ENCODE measurements at places on chromosomes 12 and 14. TPM values are rescaled to one million over a fixed set of nuclear protein-coding genes. Genes with fewer than 3 reads are reported as not detected.

The DNAI7 gene
- polyA plus RNA-seq: 0.14 TPM

The OR4Q2 gene
- not detected for polyA plus RNA-seq

The RNFT2 gene
- 0.22 TPM for polyA plus RNA-seq

The KRT85 gene
- not detected for polyA plus RNA-seq

The RIN3 gene
- polyA plus RNA-seq: 11.1 TPM

The ANO2 gene
- 0.03 TPM for polyA plus RNA-seq

The OTUB2 gene
- 0.64 TPM for polyA plus RNA-seq

The ARID4A gene
- polyA plus RNA-seq: 3.8 TPM

The SRRM4 gene
- not detected for polyA plus RNA-seq

The CCDC85C gene
- 23.9 TPM for polyA plus RNA-seq

The TMPRSS12 gene
- not detected for polyA plus RNA-seq

DNA sequence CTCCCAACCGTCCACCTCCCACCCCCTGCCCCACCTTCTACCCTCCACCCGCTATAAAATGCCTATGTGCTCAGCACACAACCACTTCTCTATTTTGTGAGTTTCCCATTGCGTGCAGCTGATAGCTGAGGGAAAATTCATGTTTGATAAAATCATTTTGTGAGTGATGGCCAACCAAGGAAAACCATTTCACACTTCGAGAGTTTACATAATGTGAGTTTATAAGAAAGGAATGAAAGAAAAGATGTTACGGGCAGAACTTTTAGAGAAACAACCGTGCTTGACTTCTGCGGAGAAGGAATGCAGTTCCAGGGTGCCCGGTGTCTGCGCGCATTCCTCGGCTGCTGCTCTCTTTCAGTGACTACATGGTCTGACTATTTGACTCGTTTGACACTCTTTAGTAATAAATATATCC is 140.9 kb downstream of the EFCAB11 start:
- DNase-seq: no peak

- no peak for DNase-seq
Measured at GRCh38 chr12:52024845-52025230, 18.1 kb downstream of the TAMALIN start.

GRCh38 chr12:77947330-77947729 is 116.6 kb downstream of the NAV3 start:
- DNase-seq: no peak

GRCh38 chr14:104086661-104087461 is 1.4 kb downstream of the ASPG start:
- peak; percentile 34 for DNase-seq

- DNase-seq: no peak
Measured at GRCh38 chr14:35932136-35932535, 106.0 kb downstream of the BRMS1L start.

DNA sequence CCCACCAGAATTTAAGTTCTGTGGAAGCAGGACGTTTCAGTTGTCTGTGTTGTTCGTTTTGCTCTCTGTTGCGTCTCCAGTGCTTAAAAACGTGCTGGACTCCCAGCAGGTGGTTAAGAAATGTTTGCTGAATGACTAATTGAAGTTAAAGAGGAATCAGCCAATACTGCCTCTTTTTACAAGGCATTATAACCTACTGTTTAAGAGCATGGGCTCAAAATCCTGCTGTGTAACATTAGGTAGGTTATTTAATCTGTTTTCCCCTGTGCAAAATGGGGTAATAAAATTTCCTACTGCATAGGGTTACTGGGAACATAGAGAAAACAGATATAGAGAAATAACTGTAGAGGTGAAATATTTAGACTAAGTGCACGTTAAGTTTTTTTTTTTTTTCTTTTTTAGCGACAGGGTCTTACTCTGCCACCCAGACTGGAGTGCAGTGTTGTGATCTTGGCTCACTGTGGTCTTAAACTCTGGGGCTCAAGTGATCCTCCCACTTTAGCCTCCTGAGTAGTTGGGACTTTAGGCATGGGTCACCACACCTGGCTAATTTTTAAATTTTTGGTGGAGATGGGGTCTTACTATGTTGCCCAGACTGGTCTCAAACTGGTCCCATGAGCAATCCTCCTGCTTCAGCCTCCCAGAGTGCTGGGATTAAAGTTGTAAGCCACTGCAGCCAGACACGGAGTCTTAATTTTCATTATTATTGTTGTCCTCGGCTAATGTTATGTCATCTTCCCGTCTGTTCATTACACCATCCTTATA is 139.4 kb upstream of the PRICKLE1 start:
- no peak for DNase-seq

DNA sequence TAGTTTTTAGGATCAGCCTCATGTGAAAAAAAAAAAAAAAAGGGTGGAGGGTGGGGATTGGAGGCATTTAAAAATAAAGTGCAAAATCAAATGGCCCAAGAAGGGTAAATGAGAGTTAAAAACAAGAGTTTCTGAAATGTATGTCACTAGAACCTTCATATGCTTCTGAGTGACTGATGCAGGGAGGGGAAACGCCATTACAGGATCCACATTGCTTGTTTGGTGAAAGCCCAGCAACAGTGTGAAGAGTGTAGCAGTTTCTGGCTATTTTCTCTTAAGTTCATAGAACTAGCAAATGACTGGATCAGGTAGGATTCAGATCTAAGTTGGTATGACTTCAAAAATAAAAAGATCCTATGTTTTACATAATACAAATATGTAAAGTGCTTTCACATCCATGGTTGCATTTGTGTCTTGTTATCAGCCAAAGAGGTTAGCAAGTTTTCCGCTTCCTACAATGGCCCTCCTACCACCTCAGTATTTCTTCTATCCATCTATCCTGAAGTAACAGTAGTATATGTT is 2.9 kb downstream of the CHPT1 start:
- no peak for DNase-seq

GRCh38 chr12:85277900-85278597 is 2.0 kb upstream of the ALX1 start:
- no peak for DNase-seq

- no peak for DNase-seq
Measured at GRCh38 chr14:56870336-56870735, 60.1 kb upstream of the OTX2 start.

GRCh38 chr12:6346235-6346832 is 4.5 kb upstream of the TNFRSF1A start:
- DNase-seq: no peak

DNA sequence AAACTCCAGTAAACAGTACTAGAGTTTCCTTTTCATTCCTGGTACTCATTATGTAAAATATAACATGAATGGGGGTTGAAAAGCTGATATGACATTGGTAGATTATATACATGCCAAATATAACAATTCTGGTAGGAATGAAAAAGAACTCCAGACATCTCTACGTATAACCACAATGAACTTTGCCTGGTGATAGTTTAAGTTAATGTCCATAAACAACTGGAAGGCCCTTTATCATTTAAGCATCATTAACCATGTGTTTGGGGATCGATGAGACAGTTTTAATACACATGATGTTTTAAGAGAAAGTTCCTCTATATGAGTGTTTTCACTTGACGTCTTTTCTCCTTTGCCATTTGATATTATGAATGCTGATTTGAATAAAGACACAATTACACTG is 5.8 kb downstream of the PTGER2 start:
- DNase-seq: no peak

- peak; percentile 32 for DNase-seq
Measured at GRCh38 chr12:53065470-53065869, 13.7 kb downstream of the SPRYD3 start.

DNA sequence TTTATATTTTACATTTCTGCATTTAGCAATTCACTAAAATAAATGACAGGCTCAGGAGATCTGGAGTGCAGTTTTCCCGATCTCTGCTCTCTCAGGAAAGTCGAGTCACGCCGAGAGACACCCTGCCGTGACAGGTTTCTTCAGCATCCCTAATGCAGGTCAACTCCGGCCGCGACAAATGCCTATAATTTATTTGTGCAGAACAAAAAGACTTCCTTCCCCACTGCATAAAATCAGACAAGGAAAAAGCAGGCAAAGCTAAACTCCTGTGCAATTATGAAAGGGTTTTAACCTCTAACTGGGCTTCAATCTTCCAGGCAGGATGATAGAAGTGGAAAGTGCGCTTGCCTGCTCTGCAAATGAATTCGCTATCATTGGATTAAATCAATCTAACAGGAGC is 28.1 kb downstream of the SPRING1 start:
- DNase-seq: no peak

DNA sequence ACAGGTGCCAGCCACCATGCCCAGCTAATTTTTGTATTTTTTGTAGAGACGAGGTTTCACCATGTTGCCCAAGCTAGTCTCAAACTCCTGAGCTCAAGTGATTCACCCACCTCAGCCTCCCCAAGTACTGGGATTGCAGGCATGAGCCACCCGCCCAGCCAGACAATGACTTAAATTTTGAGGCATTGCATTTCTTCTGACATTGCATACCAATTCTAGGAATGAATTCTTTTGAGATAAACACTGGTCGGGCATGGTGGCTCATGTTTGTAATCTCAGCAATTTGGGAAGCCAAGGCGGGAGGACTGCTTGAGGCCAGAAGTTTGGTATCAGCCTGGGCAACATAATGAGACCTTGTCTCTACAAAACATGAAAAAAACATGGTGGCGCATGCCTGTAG is 2.5 kb upstream of the CELA1 start:
- DNase-seq: no peak

GRCh38 chr12:41905073-41905758 is 239.5 kb downstream of the GXYLT1 start:
- no peak for DNase-seq

DNA sequence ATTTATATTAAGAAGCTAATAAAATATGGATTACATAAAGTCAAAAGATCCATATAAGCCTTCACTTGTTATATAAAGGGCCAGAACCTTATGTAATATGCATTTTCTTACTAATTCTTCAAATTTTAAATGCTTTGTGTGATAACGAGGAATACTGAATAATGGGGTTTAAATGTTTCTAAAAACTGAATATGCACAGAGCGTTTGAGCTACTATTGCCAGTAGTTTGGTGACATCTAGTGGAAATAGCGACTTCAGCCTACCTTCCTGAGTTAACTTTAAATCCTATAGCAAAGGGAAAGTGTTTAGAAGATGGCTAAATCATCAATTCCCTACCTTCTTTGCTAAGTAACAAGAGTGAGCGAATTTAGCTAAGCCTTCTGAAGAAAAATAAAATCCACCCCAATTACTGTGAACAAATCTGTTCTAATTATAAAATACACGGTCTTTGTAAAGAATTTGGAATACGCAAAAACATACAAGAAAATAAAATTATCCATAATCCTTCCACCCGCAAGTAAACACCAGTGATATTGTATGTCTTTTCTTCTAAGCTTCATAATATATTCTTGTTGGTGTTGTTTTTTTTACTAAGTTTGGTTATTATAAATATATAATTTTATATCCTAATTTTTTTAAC is 115.5 kb upstream of the G2E3 start:
- no peak for DNase-seq

DNA sequence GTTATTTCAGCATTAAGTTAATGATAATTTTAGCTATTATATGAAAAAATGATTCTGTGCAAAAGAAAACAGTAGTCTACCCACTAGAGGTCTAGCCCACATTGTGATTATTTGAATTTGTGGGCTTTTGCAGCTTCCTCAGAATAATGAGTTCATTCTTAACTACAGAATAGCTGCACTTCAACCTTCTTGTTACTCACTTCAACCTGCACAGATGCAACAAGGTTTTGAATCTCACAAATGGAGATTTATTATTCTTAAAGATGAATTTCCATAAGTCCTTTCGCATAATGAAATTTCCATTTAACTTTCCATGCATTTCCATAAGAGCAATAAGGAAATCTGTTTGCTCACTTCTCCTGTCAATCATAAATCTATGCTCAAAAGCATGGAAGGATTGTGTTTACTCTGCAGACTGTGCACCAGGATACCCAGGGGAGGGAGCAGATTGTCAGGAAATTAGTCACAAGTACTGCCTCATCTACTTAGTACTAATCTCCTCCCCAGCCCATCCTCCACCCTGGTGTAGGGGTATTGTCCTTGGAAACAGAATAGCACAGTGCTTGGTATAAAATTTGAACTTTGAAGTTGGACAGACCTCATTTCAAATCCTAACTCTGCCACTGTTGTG is 24.1 kb downstream of the PTGER2 start:
- no peak for DNase-seq

DNA sequence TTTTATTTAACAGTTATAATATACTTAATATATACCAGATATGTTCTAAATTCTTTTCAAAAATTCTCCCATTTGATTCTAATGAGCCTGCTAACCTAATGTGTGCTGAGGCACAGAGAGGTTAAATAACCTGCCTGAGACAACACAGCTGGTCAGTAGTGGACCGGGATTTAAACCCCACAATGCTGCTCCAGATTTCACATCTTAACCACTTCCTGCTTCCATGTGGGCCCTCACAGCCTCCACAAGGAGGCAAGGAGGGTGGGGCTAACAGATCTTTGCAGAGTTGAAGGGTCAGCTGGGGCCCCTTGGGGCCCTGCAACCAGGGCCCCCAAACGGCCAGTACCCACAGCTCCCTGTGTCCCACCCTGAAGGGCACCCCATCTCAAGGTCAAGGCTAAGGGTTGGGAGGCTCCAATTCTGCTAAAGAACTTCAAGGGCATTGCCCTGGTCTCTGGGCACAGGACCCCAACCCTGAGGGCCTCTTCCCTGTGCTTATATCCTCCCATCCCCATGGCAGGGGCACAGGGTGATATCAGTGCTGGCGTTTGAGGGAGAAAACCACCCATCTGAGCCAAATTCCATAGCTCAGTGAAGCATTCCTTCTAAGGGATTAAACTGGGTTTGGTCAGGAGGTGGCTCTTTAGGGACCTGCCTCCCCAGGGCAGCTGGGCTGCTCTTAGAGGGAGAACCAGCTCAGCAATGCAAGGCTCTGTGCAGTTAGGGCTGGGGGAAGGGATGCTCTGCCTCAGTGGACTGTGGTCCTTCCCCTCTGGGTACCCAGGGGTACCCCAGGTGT is 2.2 kb downstream of the KRT80 start:
- DNase-seq: no peak

GRCh38 chr12:70576341-70577282 is 60.6 kb downstream of the PTPRB start:
- DNase-seq: no peak

DNA sequence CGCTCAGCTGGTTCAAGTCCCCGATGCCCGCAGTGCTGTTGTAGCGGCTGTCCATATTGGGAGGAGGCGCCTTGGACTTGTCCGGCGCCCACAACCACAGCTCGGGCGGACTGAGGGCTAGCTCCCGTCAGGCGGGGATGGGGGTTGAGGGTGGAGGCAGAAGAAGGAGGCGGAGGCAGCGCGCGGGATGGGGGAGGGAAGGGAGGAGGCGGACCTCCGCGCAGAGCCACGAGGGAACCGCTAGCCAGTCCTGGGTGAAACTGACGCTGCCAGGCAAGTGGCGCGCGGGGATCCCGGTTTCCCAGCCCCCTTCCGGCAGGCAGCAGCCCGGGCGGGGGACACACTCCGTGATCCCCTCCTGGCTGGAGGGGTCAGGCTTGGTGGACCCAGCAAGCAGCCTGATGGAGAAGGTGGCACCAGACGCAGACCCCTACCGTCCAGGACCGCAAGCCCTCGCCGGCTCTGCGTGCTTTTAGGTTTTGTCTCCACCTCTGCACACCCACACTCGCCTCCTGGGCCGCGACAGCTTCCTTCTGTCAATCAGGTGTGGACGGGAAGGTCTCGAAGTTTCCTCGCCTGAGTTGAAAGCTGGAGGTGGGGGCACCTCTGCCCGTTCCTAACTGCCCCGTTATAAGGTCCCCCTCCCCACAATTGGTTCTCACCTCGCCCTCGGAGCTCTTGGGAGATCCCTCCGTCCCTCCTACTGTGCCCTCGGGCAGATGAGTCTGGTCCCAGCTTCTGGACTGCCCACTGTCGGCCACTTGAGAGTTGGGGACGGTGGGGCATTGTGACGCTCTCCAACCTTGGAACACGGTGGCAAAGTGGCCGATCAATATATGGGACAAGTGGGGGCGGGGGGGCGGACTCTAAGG is at the start of gene CPNE8:
TSS of gene CPNE8 (minus strand) at position 112 of the 872 bp plus-strand sequence. CDS start at position 55, 57 bp downstream.
- DNase-seq: peak; percentile 68

- DNase-seq: no peak
Measured at GRCh38 chr14:23359722-23360447, 5.1 kb downstream of the EFS start.
